Posterior vena cava (tissue), 2 donors: ENCODE measurements at places on chromosomes 3 and 15.

GRCh38 chr15:76584868-76585575, 248.4 kb downstream of the ISL2 start:
- DNase-seq, result no peak

DNA sequence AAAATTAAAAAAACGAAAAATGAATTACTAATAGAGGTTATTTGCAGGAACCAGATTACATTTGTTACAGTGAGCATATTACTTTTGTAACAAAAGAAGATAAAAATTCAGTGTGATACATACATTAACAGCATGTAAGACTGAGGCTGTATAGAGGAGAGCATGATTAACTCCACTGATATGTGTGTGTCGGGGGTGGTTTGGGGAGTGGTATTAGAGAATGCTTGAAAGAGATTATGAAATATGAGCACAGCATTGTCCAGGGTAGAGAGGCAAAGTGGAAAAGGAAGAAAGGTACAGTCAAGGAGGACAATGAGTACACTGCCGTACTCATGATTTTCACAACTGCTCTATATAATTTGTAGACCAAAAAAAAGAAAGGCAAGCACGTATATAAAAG, 62.9 kb upstream of the LRRFIP2 start:
- no peak for DNase-seq

DNA sequence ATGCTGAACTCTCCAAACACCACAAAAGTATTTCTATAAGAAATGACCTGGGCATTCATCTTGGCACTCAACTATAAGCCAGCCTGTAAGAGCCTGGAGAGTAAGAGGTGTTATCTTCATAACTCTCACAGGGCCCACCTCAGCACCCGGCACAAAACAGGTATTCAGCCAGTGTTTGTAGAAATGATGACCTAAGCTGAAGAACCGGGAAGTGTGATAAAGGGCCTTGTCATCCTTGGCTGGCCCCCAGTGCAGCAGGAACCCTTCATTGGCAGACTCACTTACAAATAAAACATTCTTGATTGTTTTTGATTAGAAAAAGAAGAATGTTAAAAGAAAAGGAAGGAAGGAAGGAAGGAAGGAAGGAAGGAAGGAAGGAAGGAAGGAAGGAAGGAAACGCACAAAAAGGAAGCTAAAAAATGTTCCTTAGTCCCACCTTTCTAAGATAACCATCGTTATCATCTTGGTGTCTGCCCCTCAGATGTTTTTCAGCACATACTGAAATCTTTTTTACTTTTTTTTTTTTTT, 52.1 kb downstream of the DAPK2 start:
- DNase-seq, result no peak

DNA sequence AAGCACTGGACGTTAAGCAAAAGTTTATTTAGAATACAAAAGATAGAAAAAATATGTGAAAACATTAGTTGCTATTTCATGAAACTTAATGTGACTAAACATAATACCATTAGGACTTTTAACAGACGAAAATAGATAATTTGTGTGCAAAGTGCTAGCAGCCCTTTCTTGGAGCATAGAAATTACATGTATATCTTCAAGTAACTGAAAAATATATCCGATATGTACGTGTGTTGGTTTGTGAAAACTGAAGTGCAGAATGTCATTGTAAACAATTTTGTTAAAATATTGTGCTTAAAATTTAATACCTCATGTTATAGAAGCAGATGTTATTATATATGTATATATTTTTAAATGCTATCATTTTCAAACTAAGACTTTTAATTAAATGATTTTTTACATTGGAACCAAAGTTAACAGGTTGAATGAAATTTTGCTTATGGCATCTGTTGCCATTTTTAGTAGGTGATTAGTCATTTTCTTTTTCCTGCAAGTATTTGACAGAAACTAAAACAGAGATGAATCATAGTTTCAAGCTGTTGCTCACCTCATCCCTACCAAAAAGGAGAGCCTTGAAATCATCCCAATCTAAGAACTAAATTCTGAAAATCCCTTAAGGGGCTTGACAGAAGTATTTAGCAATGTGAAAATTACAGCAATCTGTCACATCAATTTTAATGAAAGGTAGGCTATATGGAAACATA, 334.8 kb downstream of the NAALADL2 start:
- no peak for DNase-seq

DNA sequence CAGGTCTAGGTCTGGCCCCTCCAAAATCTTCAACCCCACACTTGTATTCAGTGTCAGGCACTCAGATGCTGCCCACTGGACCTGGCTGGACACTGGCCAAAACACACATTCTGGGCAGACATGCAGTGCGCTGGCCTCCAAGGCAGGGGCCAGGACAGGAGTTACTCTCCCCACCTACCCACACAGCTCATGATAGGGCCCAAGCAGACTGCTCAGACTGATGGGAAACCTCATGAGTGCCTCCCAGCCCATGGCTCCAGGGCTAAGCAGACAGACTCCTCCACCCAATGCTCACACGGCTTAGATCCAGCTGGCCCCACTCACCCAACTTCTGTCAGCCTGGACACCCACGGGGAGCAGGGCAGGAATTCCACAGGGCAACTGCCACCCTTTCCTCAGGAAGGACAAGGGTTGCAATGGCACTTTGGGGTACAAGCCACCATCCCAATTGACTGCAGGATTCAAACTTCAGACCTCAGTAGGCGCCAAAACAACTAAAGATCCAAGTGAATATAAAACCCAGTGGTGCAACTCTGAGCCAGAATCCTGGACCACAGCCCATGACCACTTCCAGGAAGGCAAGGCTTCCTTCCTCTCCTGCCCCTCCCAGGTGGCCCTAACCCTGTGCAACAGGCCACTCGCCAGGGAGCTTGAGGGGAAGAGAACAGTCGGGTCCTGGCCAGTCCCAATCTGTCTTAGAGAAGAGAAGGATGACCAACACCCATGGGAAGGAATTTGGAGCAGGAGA, 1.4 kb downstream of the LTF start:
- no peak for DNase-seq

DNA sequence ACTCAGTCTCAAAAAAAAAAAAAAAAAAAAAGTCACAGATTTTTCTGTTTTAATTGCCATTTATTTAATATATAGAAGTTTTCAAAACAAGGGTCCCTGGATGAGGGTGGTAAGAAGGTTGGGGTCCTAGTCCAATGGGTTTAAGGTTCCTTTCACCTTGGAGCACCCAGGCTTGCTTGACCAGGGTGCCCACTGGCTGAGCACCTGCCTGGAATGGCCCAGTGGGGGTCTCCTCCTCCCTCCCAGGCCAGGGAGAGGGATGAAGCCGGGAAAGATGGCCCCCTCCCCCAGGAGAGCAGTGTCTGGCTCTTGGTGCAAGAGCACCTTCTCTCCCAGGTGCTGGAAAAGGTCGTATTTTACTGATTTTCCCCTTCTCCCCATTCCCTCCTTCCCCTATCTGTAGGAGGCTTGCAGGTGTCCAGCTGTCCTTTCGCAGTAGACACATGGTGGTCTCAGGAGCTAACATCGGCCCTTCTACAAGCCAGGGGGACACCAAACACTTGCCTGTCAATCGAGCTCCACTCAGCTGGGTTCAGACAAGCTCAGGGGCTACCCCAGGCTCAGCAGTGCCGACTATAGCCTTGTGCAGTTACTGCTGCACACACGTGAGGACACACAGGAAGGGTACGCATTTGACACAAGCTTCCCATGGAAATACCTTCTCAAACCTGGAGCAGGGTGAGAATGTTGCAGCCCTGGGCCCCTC, 112.3 kb upstream of the KLF13 start:
- DNase-seq, result no peak

- peak; percentile 94 for DNase-seq
Measured at GRCh38 chr15:75666823-75667501, 19.2 kb downstream of the SNX33 start.

GRCh38 chr3:181793006-181793405, 81.3 kb downstream of the SOX2 start:
- DNase-seq, result no peak

DNA sequence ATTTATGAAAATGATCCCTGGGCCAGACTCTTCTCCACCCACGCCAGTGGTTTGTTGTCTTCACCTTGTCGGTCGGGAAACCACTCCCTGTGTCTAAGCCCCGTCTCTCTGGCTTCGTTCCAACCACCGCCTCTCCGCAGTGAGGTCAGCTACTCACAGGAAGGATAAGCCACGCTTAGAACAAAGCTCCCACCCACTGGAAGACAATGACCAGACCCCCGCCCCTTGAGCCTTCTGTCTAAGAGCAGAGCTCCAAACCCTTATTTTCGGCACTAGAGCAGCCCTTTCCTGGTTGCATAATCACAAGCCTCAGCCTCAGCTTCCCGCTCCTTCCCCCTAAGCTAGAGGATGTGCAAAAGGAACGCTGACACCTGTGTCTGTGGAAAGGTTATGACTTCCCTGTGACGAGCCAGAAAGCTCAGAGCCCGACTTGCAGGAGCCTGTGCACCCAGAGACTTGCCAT, 114.9 kb upstream of the MEF2A start:
- DNase-seq, result peak; percentile 91

DNA sequence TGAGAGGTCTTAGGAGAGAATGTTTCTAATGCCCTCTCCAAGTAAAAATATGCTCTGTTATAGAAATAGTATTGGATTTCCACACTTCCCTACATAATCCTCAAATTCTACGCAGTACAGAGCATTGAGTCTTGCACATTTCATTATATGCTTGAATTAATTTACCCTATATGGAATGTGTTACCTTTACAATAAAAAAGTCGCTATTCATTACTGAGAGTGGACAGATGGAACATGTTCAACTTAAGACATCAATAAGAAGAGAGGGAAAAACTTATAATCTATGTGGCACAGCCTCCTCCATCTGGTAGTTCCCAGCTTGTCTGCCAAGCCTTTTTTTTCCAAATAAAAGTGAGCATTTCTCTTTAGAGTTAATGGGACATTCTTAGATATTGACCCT, 417.9 kb downstream of the MECOM start:
- no peak for DNase-seq

DNA sequence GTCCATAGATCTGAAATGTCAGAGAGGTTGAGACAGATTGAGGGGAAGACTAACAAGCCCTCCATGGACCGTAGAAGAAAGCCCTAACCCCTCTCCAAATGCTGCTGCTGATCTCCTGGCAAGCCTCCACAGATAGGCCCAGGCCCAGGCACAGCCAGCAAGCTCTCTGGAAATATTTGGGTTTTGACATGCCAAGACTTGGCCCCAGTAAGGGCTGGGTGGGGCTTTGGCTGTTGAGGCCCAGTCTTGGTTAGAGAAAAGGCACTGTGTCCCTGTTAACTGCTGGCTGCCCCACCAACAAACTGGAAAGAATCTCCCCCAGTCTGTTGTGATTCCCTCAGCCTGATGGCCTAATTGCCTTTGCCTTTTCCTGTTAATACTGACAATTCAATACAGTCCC, 208.8 kb upstream of the CTDSPL start:
- no peak for DNase-seq

DNA sequence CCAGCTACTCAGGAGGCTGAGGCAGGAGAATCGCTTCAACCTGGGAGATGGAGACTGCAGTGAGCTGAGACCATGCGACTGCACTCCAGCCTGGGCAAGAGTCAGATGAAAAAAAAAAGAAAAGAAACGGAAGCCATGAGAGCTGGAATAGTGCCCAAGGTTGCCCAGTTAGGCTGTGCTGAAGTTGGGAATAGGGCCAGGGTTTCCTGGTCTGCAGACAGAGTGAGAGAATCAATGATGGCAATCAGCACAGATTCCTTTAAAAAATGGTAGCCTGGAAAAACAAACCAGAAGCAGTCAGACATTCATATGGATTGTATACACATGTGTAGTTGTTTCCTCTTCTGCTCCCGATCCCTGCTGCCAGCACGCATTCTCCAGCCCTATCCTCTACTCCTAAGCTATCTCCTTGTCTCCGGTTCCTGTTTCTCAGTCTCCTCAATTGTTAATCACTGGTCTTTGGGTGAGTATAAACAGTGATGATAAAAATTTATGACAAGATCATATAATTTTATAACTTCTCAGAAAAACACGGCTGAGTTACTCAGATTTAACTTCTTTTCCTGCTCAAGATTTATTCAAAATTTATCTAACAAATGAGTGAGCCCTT, 316.2 kb upstream of the UMPS start:
- no peak for DNase-seq

DNA sequence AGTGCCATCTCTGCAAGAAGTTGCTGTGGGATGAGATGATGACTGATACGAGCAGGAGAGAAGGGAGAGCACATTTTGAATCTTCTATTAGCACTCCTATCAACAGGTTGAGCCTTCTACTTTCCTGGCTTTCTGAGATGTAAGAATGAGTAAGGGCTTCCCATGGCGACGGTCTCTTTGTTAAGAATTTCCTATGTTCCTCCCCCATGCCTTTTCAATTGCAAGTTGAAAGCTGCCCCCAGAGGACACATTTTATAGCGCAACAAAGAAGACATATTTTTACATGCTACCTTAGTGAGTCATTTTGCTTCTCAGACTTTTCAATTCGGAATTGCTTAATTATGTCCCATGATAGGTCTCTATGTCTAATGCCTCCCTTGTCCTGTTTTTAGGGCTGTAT, 71.3 kb upstream of the LRTM1 start:
- no peak for DNase-seq

GRCh38 chr3:3105815-3106214, 4.4 kb downstream of the IL5RA start:
- no peak for DNase-seq

DNA sequence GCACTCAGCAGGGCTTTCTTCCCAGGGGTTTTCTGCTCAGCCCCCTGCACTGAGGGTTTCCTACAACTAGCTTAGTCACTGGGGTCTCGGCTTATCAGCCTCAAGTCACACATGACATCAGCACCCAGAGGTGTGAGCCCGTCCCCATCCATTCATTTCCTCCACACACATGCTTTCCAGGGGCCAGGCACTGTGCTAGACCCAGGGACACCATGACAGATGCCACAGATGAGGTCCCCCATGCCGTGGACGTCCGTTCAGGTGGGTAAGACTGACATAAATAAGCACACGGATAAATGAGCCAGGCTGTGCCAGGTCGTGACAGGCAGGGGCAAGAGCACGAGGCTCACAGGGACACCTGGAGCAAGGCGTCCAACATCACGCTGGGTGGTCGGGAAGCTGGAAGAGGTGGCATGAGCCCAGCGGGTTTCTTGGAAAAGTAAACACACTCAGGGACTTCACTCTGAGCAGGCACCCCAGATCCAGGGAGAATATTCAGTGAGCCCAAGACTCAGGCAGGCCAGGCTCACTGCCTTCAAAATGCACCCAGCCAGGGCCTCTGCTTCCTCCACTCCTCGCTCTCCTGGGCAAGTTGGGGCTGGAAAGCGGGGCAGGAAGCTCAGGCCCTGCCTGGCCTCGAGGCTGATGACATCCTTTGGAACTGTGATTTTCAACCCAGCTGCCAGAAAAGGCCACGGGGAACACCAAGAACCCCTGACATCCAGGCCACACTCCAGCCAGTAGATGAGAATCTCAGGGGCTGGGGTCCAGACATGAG, 139.3 kb downstream of the CHSY1 start:
- DNase-seq, result peak; percentile 72

DNA sequence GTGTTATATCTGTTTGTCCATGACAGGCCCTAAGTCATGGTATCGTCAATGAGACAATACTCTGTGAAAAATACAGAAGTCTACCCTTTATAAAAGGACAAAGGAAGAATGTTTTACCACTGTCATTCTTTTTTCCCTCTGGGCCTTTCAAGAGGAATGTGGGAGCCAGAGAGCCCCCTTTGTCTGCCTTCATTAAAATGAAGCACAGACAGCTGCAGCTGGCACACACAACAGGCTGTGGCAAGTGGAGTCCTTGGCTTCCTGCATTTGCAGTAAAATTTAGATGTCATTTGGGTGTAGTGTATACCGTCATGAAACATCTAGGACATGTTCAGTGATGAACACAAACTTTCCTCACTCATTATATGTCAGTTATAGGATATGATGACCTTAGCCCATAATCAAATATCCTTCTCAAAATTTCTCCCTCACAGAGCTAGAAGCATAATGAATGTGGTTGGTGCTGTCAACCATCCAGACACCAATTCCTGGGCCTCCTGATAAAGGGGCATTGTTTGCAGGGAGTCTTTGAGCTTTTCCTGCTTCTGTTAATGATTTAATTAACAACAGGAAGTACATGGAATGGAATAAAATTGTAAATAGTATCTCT, 76.4 kb downstream of the DHX36 start:
- no peak for DNase-seq
